ENCODE measurements at places on chromosomes 6 and 20.

DNA sequence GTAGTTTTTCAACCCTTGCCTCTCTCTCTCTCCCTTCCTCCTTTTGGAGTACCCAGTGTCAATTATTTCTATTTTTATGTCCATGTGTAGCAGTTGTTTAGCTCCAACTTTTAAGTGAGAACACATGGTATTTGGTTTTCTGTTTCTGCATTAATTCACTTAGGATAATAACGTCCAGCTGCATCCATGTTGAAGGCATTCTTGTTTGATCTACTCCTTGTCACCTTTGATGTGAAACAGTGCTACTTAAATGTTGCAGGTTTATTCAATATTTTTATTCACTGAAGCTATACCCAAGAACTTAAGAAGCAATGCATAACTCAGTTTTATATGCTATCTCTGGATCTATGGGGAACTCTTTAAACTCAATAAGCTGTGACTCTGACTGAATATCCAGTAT, 465.2 kb upstream of the ADGRB3 start:
- DNase-seq, result no peak

GRCh38 chr20:14307956-14308355, 29.5 kb downstream of the FLRT3 start:
- DNase-seq, result no peak

GRCh38 chr6:40715570-40716403, 128.6 kb upstream of the LRFN2 start:
- no peak for DNase-seq

DNA sequence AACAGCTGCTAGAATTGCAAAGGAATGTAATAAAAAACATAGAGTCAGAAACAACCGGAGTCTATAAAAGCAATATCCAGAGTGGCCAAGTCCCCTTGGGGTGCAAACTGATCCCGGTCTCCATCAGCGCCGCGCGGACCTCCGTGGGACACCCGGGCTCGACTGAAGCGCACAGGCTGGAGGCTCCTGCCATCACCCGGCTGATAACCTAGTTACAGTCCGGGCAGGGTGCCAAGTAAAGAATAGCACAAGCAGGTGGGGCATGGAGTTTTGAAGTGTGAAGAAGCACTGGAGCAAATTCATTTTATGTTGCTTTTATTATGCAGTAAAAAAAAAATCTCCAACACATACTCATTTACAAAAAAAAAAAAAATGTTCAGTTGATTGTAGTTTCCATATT, 205.1 kb upstream of the GMDS start:
- no peak for DNase-seq

DNA sequence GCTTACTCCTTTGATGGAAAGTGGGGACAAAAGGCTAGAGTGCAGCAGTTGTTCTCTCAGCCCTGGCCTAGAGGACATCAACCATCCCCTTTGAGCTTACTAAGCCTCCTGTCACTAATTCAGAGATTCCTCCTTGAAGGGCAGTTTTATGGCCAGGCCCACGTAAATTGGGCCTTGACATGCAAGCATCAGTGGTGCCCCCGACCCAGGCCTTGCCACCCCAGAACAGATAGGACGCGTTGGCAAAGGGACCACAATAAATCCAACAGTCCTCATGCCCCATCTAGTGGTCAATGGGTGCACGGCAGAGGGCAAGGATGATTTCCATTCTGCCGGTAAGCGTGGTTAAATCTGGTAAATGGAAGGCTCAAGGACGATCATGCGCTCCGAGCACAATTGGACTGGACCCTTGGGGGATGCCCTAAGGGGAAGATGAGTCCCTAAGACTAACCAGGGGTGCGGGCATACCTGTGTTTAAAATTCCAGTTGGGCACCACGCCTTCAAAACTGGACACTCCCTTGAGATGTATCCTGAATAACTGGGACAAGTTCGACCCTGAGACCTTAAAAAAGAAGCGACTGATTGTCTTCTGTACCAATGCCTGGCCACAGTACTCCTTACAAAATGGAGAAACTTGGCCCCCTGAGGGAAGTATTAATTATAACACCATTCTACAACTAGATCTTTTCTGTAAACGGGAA, 32.6 kb downstream of the CEP85L start:
- peak; percentile 75 for DNase-seq

DNA sequence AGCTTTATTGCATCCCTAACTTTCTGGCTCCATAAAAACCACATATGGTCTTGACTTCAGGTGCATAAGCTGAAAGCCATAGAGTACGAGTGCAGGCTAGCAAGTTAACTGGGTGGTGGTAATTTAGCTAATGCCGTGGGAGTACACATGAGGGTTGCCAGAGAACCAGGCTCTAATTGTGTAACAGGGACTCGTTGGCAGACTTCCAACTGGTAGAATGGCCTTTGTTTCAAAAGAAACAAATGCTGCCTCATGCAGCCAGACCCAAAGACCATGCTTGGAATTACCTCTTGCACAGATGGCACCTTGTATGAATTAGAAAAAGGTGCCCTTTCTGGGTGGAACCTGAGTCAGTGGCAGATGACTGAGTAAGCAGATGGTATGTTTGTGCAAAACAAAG, 73.2 kb downstream of the LY86 start:
- no peak for DNase-seq

DNA sequence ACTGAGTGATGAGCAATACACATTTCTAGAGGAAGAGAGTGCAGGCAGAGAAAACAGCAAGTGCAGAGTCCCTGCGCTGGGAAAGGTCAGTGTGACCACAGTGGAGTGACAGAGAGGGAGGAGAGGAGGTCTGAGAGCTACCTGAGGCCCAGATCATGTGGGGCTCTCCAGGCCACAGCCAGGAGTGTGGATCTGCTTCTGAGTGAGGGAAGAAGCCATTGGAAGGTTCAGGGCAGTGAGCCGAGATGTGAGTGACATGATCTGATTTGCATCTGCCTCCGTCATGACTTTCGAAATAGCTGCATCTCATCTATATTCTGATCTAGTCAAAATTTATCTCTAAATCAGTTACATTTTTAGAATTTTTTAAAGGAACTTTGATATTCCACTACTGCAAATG, 367.1 kb downstream of the PREX1 start:
- DNase-seq, result no peak

GRCh38 chr6:132763269-132763668, 5.6 kb upstream of the VNN2 start:
- peak; percentile 52 for DNase-seq

GRCh38 chr6:137227871-137228302, 8.7 kb upstream of the IFNGR1 start:
- DNase-seq, result no peak

DNA sequence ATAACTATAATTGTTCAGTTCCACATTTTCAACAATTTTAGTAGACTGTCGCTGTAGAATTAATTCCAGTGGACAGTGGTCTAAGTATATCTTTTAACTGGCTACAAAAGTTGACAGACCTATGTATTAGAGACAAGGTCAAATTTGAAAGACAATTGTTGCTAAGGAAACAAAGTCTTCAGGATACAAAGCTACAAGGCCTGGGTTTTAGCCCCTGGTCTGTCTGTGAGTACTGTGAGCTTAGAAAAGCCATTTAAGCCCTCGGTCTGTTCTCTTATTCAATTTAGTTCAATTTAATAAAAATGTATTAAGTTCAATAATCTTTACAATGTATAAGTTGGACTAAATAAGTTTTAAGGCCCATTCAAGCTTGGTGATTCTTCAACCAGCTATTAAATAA, 352.5 kb downstream of the HDGFL1 start:
- no peak for DNase-seq

DNA sequence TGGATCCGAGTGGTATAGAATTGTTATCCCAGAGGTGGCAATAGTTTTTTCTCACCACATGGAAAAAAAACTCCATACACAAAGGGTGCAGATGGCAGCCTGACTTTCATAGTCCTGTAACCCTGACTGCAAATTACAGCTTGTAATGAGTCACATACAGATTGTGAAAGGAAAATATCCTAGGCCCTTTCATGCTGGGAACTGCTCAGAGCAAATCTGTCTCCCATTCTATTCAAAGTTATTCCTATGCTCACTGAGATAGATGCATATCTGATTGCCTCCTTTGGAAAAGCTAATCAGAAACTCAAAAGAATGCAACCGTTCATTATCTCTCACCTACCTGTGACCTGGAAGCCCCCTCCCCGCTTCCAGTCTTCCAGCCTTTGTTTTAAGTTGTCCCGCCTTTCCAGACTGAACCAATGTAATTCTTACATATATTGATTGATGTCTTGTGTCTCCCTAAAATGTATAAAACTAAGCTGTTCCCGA, 108.7 kb upstream of the MAP3K4 start:
- no peak for DNase-seq

GRCh38 chr20:40467067-40467466, 222.0 kb downstream of the MAFB start:
- no peak for DNase-seq

- DNase-seq, result no peak
Observed at GRCh38 chr6:166400181-166400580, 17.4 kb upstream of the MPC1 start.

GRCh38 chr6:24690593-24690992, 23.7 kb downstream of the ACOT13 start:
- no peak for DNase-seq
